ENCODE measurements at places on chromosomes 3 and 15. TPM values are rescaled to one million over a fixed set of nuclear protein-coding genes. Genes with fewer than 3 reads are reported as not detected.

DNA sequence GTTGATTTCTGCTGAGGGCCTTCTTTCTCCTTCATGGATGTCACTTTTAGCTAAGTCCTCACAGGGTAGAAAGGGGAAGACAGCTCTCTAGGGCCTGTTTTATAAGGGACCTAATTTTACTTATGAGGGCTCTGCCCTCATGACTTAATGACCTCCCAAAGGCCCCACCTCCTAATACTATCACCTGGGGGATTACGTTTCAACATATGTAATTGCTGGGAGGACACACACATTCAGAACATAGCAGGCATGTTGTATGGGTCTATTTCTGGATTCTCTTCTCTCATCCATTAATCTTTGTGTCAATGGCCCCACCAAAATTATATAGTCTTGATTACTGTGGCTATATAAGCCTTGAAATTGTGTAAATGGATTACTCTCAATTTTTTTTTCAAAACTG is 255.0 kb downstream of the CLSTN2 start:
- peaks cover 31% of the 10 kb centered on the region for H3K4me1 ChIP-seq
- no peak overlapping the region for H3K27ac ChIP-seq
- no peak overlapping the region for H3K4me3 ChIP-seq
- DNase-seq, result no peak

Gene OSTN
- not detected for total RNA-seq

- no peaks in the 10 kb centered on the region for H3K27me3 ChIP-seq
- no peak overlapping the region for H3K4me3 ChIP-seq
- DNase-seq, result no peak
- no peaks in the 10 kb centered on the region for H3K4me1 ChIP-seq
- H3K27ac ChIP-seq, result no peak overlapping the region
These were observed 374.2 kb downstream of the PLCL2 start for GRCh38 chr3:17258823-17259436.

GRCh38 chr3:153809097-153809496 is 312.1 kb upstream of the ARHGEF26 start:
- no peak overlapping the region for H3K4me3 ChIP-seq
- H3K27ac ChIP-seq, result no peak overlapping the region
- no peaks in the 10 kb centered on the region for H3K4me1 ChIP-seq
- H3K27me3 ChIP-seq, result no peaks in the 10 kb centered on the region

GRCh38 chr15:74988007-74988800 is 7.2 kb upstream of the SCAMP5 start:
- H3K4me3 ChIP-seq, result no peak overlapping the region
- no peak overlapping the region for H3K27ac ChIP-seq
- no peaks in the 10 kb centered on the region for H3K27me3 ChIP-seq
- no peaks in the 10 kb centered on the region for H3K4me1 ChIP-seq
- H3K36me3 ChIP-seq, result no peaks in the 10 kb centered on the region

- no peaks in the 10 kb centered on the region for H3K36me3 ChIP-seq
- H3K27ac ChIP-seq, result no peak overlapping the region
- no peak overlapping the region for H3K4me3 ChIP-seq
- no peaks in the 10 kb centered on the region for H3K27me3 ChIP-seq
- H3K4me1 ChIP-seq, result no peaks in the 10 kb centered on the region
- no peak for DNase-seq
These were observed 62.5 kb upstream of the SLCO2A1 start for GRCh38 chr3:134092208-134092701.

DNA sequence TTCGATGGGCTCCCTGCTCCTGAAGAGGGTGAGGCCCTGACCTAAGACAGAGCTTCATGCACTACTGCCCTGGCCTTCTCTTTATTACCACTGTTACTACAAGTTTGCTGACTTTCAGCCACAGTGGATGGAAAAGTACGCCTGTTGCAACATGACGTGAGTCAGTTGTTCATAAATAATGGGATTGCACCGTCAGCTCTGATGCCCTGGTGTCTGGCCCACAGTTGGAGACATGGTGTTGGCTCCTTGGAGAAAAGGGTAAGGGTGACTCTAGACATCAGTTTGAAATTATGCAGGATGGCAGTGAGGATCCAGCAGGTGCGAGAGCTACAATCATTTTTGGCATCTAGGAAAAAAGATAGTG is 5.5 kb downstream of the PAQR5 start:
- H3K27me3 ChIP-seq, result peaks cover 22% of the 10 kb centered on the region
- no peak for DNase-seq
- no peak overlapping the region for H3K27ac ChIP-seq
- no peaks in the 10 kb centered on the region for H3K4me1 ChIP-seq

DNA sequence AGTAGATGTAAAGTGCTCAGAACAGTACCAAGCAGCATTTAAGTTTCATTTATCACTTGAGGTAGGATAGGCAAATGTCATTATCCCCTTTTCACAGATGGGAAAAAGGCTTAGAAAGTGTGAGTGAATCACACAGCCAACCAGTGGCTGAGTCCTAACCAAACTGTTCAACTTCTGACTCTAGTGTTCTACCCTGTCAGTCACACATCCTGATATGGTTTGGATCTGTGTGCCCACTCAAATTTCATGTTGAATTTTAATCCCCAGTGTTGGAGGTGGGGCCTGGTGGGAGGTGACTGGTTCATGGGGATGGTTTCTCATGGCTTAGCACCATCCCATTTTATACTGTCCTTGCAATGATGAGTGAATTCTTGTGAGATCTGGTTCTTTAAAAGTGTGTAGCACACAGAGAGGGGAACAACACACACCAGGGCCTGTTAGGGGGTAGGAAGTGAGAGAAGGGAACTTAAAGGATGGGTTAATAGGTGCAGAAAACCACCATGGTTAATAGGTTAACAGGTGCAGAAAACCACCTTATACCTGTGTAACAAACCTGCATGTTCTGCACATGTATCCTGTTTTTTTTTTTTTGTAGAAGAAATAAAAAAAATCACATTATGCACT is 304.7 kb downstream of the SUCLG2 start:
- no peaks in the 10 kb centered on the region for H3K27me3 ChIP-seq
- no peaks in the 10 kb centered on the region for H3K36me3 ChIP-seq
- no peak for DNase-seq
- H3K4me3 ChIP-seq, result no peak overlapping the region

Gene SAXO2
- 2.2 TPM for total RNA-seq

DNA sequence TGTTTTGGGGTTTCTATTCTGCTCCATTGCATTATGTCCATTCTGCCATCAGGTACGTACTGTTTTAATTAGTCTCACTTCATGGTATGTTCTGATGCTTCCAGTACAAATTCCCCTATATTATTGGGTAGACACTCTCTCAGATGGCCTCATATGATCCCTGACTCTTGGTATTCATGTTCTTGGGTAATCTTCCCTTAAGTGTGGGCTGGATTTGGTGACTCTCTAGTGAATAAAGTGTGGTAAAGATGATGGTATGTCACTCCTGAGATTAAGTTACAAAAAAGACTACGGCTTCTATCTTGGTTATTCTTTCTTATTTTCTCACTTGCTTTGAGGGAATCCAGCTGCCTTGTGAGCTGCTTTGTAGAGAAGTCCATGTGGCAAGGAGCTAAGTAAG is 89.6 kb upstream of the TBC1D5 start:
- no peak for DNase-seq
- H3K4me1 ChIP-seq, result peaks cover 6% of the 10 kb centered on the region
- no peaks in the 10 kb centered on the region for H3K36me3 ChIP-seq

DNA sequence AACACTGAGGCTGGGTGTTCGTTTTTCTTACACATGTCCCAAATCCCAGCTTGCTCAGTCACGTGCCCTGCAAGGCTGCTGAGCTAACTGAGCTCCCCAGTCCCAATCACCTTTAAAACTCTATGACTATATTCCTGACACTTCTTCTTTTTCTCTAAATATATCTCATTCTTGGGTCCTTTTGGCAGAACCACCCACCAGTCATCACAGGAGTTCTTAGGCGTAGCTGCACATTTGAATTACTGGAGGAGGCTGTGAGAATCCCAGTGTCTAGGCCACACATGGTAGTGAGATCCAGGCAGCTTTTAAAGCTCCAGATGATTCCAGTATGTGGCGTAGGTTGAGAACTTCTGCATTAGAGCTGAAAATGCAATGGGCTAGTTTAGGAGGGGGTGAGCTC is 66.3 kb downstream of the ST8SIA2 start:
- no peaks in the 10 kb centered on the region for H3K27me3 ChIP-seq
- H3K27ac ChIP-seq, result no peak overlapping the region
- no peaks in the 10 kb centered on the region for H3K36me3 ChIP-seq
- no peak overlapping the region for H3K4me3 ChIP-seq
- no peaks in the 10 kb centered on the region for H3K4me1 ChIP-seq

GRCh38 chr15:90097475-90097874 is 4.8 kb downstream of the IDH2 start:
- H3K36me3 ChIP-seq, result no peaks in the 10 kb centered on the region
- H3K4me3 ChIP-seq, result no peak overlapping the region
- H3K27me3 ChIP-seq, result no peaks in the 10 kb centered on the region
- no peak for DNase-seq

GRCh38 chr3:10627884-10628572 is 122.6 kb upstream of the ATP2B2 start:
- no peaks in the 10 kb centered on the region for H3K36me3 ChIP-seq
- H3K4me3 ChIP-seq, result no peak overlapping the region
- H3K27me3 ChIP-seq, result no peaks in the 10 kb centered on the region
- H3K4me1 ChIP-seq, result no peaks in the 10 kb centered on the region

DNA sequence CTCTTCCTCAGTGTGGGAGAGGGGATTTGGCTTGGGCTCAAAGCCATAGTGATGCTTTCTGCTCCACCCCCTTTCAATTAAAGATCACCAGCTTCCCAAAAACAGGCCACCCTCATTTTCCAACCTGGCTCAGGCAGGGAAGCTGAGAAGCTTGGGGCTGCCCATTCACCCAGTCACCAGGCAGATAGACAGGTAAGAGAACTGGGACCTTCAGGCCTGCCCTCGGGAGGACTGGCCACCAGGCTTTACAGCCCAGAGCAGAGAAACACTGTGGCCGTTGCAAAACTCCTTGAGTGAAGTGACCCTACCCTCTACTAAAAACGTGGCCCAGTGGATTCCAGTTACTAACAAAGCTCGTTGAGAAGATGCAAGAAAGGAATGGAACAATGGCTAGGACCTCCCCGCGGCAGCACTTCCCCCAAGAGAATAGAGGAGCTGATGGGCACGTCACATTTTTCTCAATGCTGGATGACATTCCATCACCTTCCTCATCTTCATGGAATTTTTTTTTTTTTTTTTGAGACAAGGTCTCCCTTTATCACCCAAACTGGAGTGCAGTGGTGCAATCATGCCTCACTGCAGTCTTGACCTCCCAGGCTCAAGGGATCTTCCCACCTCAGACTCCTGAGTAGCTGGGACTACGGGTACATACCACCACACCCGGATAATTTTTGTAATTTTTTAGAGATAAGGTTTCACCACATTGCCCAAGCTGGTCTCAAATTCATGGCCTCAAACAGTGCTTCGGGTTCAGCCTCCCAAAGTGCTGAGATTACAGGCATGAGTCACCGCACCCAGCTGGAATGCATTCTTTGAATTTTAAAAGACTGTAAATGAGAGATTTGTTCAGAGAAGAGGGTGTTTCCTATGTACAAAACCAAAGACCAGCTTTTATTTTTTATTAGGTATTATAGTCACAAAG is 37.9 kb downstream of the LIPC start:
- DNase-seq, result no peak
- no peaks in the 10 kb centered on the region for H3K27me3 ChIP-seq
- no peak overlapping the region for H3K27ac ChIP-seq
- no peak overlapping the region for H3K4me3 ChIP-seq
- H3K36me3 ChIP-seq, result no peaks in the 10 kb centered on the region

GRCh38 chr3:94967196-94967595 is 904.3 kb downstream of the NSUN3 start:
- H3K27ac ChIP-seq, result no peak overlapping the region
- no peak for DNase-seq
- H3K36me3 ChIP-seq, result no peaks in the 10 kb centered on the region
- no peaks in the 10 kb centered on the region for H3K27me3 ChIP-seq
- no peak overlapping the region for H3K4me3 ChIP-seq

Gene CKMT1A
- not detected for total RNA-seq

Gene TMC3
- not detected for total RNA-seq

DNA sequence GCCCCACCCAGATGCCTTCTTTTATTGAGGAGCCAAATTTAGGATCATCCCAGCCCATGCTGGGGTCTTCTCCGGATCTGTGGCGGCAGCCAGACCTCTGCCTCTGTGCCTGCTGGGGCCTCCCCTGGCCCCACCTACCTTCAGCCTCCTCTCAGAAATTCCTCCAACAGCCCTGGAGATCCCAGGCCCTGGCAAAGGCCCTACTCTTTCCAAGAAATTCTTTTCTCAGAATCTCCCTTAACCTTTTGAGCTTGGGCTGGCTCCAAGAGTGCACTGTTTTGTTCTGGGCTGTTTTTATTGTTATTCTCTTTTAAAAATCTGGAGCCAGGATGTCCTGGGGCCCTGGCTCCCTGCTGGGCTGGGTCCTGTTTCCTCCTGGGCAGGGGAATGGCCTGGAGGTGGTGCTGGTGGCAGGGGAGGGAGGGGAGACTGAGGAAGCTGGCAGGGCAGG is 57.8 kb downstream of the GRIP2 start:
- H3K27ac ChIP-seq, result no peak overlapping the region
- H3K27me3 ChIP-seq, result no peaks in the 10 kb centered on the region
- DNase-seq, result no peak

DNA sequence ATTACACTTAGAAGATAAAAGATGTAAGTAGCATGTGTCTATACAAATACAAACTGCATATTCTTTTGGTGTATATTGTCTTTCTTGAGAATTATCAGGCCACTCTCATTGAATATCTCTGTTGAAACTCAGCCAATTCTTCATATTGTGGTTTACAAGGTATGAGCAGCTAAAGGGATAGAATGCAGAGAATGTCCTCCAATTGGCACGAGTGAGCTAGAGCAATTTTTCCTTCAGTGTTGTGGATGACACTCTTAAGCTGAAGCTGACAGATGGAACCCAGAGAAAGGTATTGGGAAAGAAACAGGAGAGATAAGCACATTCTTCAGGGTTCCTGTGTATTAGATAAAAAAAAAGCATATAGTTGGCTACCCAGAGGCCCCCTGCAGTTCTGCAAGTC is 453.1 kb downstream of the EPHA3 start:
- no peak overlapping the region for H3K27ac ChIP-seq
- H3K4me1 ChIP-seq, result no peaks in the 10 kb centered on the region

Gene SI
- total RNA-seq, result not detected

GRCh38 chr3:127306361-127307111 is 18.7 kb upstream of the PRR20G start:
- no peaks in the 10 kb centered on the region for H3K36me3 ChIP-seq
- H3K4me1 ChIP-seq, result no peaks in the 10 kb centered on the region
- H3K27ac ChIP-seq, result no peak overlapping the region
- H3K4me3 ChIP-seq, result no peak overlapping the region
- H3K27me3 ChIP-seq, result no peaks in the 10 kb centered on the region

- H3K36me3 ChIP-seq, result no peaks in the 10 kb centered on the region
- H3K4me3 ChIP-seq, result no peak overlapping the region
- H3K27me3 ChIP-seq, result no peaks in the 10 kb centered on the region
- no peaks in the 10 kb centered on the region for H3K4me1 ChIP-seq
These were observed 48.5 kb upstream of the NR2C2 start for GRCh38 chr3:14898929-14899328.

Gene ROPN1
- not detected for total RNA-seq

DNA sequence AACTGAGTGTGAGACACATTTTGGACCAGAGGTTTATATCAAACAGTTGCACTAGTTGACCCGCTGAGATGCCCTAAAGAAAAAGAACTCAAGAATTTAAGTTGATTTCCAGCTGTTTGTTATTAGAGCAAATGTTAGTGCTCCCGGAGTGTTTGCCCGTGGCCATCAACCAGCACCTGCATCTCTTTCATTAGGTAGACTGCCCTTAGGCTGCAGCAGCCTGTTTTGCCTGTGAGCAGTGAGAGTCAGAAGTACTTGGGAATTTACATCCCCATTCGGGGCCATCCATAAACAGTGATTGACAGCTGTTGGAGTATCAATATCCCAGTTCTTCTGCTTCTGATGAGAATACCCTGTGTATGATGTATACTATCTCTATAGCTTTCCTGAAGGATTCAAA is 492.6 kb downstream of the RBMS3 start:
- H3K4me3 ChIP-seq, result no peak overlapping the region
- DNase-seq, result no peak

Gene BCL2A1
- total RNA-seq, result not detected

All from gastrocnemius medialis (tissue), 4 donors.